ENCODE measurements at places on chromosomes 12 and 14.

DNA sequence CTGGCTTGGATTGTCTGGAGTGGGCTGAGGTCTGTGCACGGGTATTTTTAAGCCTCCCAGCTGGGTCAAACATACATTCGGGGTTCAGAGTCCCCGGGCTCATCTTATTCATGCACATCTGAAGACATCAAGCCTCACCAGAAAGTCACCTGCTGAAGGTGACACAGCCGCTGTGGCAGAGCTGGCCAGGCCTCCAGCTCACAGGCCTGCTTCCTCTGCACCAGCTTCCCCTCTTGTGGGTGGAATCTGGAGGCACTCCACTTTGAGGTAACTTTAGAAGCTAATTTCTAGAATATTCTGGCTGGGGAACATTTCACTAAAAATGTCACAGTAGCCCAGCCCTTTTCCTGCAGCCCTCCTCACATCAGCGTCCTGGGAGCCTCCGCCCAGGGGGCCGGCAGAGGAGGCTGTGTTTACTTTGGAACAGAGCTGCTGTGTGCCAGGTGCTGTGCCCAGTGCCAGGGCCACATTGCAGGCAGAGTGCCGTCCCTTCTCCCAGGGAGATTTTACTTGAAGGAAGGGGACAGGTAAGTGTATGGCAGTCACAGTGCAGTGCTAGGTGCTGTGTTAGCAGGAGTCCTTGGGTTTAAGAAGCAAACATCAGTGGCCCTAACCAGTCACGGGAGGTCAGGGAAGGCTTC, 62.2 kb downstream of the TSPAN11 start:
- no peak for DNase-seq

DNA sequence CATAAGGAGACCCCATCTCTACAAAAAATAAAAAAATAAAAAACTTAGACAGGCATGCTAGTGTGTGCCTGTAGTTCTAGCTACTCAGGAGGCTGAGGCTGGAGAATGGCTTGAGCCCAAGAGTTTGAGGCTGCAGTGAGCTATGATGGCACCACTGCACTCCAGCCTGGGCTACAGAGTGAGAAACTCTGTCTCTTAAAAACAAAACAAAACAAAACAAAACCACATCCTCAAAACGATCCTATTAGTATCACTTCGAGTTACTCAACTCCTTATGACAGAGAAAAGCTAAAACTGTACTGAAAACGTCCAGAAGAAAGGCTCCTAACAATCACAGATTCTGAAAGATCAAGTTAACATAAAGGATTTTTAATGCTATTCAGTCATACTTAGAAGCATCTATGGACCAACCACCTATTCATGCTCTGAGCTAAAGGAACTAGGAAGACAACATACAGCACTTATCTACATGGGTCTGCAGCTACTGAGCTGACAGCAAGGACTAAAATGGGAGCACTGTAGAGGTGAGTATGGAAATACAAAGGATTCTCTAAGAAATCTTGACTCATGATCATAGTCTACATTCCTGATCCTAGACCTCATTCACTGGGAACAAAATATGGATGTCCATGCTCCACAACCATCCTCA, 75.3 kb upstream of the DUSP6 start:
- peak; percentile 53 for DNase-seq

- DNase-seq, result no peak
These were observed 180.9 kb downstream of the RAD51B start for GRCh38 chr14:68000511-68000910.

GRCh38 chr14:35807131-35807961, 1.7 kb downstream of the RALGAPA1 start:
- DNase-seq, result peak; percentile 14

DNA sequence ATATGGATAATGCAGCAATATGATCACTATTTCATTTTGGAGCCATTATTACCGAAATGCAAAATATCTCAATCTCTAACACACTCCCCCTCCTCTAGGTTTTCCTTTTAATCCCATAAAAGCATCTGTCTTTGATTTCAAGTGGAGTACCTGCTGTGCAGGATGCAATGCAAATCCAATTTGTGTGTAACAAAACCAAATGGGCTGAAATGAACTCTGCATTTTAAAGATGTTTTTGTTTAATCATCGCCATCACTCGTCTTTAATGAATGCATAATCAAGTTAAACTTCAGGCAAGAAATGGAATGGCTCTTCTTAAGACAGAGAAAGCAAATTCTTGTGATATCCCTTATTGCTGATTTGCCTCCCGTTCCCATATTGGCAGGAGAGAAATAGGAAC, 114.3 kb downstream of the SLC15A5 start:
- no peak for DNase-seq

DNA sequence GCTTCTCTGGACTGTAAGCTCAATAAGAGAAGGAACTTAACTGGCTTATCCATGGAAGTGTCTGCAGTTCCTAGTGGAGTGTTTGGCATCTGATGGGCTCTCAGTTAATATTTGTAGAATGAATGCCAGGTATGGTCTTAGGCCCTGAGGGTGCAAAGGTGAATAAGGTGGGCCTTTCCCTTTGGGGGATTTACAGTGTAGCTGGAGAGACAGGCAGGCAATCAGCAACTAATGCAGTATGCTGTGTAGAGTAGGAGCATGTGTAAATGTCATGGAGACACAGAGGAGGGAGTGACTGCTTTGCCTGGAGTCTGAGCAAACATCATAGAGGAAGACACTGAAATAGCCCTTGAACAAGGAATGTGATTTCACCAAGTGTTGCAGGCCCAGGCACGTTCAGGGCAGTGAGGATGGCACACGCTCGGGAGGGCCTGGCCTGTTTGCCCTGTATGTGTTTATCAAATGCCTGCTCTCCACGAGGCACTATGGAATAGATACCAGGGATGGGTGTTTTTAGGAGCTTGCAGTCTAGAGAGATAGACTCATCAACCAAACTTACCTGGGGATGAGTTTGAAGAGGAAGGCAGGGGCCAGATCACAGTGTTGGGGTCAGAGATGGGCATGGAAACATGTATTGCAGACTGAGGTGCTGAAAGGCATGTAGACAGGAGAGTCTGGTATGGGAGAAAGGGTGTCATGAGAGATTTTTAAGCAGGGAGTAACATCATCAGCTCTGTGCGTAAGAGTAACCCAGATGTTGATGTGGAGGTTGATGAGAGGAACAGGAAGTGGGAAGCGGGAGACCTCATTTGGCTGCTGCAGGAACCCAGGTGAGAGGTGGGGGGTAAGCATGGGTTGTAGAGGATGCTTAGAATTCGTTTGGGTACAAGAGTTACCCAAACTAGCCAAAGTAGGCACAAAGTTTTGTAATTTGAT, 54.1 kb downstream of the PLXNC1 start:
- peak; percentile 21 for DNase-seq

- DNase-seq, result no peak
These were observed 193.6 kb upstream of the FSCB start for GRCh38 chr14:44700694-44701093.

DNA sequence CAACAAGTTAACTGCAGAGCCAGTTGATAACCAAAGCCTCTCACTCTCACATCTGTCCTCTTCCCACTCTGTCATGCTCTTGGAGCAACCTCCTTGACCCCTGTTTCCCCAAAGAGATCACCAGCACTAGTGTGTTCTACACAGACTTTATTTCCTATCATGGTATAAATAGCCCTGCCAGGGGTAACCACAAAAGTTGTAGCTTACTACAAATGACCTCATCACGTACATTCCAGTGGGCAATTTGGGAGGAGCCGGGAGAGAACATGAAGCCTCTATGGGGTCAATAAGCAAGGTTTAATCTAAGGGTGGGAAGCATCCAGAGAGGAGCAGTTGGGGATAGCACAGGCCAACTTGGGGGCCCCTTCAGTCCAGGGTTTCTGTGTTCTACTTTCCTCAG, 186.5 kb downstream of the KCNA5 start:
- no peak for DNase-seq

DNA sequence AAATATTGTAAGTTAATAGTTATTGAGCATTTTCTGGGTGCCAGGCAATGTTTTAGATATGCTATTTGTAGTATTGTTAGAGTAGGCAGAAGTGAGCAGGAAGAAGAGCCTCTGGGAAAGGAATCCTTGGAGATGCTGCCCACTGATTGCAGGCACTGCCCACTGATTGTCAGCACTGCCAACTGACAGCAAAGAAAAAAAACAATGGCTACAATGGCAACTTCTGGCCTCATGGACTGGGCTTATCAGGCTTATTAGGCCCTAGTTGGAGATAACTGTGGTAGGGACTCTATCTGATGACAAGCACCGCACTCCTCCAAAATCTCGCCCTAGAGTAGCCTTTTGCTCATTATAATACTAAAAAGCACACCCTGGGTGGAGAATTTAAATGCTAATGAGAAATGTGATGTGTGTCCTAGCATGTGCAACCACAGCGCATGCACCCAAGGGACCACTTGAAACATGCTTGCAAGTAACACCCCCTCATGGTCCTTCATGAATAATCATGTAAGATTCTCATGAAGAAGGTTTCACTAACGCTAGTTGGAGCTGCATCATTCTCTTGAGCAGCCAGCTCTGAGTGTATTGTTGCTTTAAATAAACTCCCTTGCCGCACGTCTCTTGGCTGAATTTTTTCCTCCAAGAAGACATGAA, 103.5 kb upstream of the PPP4R3A start:
- no peak for DNase-seq

- no peak for DNase-seq
These were observed 22.4 kb downstream of the ASB2 start for GRCh38 chr14:93953739-93954515.

- DNase-seq, result no peak
These were observed 138.1 kb upstream of the LMNTD1 start for GRCh38 chr12:25690996-25691864.

DNA sequence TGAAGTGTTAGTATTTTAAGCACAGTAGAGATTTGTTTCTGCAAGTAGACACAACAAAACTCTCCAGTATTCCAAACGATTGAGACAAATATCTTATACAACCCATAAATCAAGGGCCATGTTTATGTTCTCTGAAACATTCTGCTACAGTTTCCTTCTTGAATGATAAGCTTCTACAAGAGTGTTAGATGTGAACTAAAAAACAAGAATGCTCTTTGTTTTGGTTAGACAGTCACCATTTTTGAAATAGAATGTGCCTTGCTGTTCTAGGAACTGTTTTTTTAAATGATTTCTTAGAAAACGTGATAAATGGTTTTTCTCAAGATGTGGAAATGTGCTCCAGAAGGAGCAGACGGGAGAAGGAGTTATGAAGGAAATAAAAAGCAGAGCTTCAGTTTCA, 1656.3 kb upstream of the FLRT2 start:
- no peak for DNase-seq

GRCh38 chr14:50064993-50065392, 51.4 kb downstream of the VCPKMT start:
- peak; percentile 94 for DNase-seq

GRCh38 chr12:108589028-108589839, 8.7 kb downstream of the TMEM119 start:
- DNase-seq, result no peak

DNA sequence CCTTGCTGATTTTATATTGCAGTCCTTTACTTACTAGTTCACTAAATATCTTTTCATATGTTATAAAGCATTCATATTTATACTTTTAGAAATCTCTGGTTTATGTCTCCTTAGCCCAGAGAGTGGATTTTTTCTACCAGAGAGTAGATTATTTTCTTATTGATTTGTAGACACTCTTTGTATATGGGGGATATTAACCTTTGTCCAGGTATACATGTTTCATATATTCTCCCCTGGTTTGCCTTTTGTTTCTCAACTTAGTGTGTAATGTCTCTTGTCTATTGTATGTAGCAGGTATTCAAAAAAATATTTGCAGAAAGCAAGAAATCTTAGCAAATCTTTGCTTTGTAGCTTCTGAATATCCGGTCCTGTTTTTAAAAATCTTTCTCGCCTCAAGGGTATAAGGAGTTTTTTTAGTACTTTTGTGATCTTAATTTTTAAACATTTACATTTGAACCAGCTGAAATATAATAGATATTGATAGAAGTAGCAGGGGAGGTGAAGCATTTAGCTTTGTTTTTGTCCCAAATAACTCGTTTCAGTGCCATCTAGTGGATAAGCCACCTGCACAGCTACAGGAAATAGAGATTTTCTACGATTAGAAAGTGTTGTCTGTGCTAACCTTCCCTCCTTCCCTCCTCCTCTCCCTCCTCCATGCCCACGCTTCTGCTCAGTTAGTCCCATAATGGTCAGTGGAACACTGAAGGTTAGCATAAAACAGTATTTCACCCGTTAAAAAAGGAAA, 97.0 kb downstream of the PHETA1 start:
- no peak for DNase-seq

GRCh38 chr14:67497716-67498115, 9.2 kb upstream of the TMEM229B start:
- no peak for DNase-seq

GRCh38 chr12:113065126-113066007, 8.8 kb downstream of the DTX1 start:
- no peak for DNase-seq

DNA sequence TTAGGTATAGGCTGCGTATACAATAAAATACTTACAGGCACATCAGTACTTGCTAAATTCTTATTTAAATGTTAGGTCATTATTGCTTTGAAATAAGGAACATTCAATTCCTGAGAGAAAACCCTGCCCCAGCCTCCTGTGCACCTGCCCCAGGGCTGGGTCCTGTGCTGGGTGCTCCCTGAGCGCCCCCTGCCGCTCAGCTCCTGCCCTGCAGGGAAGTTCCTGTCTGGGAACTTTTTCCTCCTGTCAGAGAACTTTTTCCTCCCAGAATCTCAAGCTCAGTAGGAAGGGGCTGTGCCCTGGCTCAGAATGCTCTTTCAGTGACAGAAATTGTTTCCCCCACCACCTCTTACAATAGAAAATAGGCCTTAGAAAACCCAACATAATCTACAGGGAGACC, 751.1 kb downstream of the TMEM121 start:
- peak; percentile 48 for DNase-seq

DNA sequence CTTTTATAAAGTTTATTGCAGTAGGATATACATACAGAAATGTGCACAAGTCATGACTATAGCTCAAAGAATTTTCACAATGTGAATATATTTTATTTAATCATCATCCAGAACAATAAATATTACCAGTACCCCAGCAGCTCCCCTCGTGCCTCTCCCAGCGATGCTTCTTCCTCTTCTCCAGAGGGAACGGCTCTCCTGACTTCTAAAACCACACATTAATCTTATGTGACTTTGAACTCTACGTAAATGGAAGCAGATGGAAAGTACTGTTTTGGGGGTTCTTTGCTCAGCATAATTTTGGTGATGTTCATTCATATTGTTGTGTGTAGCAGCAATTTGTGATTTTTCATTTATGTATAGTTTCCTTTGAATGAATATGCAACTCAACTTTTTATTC, 4.6 kb upstream of the SLC8A3 start:
- DNase-seq, result no peak

GRCh38 chr12:50550530-50551223, 45.9 kb downstream of the DIP2B start:
- no peak for DNase-seq

DNA sequence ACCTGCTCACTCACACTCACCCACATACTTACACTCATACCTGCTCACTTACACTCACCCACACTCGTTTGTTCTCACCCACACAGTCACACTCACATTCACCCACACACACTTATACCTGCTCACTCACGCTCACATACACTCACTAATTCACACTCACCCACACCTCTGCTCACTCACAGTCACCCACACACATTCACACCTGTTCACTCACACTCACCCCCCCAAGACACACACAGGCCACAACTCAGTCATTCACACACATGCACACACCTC, 436.2 kb downstream of the BCL11B start:
- DNase-seq, result no peak

GRCh38 chr12:122304924-122305323, 38.6 kb upstream of the VPS33A start:
- DNase-seq, result no peak

All from activated CD4-positive, alpha-beta T cell treated with anti-CD3 and anti-CD28 coated beads, Interleukin-2, Interleukin-6, amounts not matched to agents 100 ng/mL and 50 ng/mL, durations not matched to agents 16 hours and 8 hours (primary cell).